ENCODE measurements at places on chromosomes 12 and 14. TPM values are rescaled to one million over a fixed set of nuclear protein-coding genes. Genes with fewer than 3 reads are reported as not detected.

DNA sequence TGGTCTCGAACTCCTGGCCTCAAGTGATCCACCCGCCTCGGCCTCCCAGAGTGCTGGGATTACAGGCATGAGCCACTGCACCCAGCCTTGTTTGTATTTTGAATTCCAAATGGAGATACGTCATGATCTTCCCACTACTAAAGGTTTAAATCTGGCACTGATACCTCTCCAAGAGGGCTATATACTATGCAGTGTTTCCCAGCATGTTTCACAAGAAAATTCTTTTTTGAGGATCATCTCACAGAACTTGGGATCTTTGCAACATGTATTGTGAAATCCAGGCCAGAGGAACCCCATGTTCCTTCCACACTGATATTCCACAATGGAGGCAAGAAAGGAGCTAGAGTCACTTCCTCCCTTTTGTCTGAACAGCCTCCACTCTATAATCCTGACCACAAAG lies 112.7 kb downstream of the NT5DC3 start:
- DNase-seq = no peak

Gene KNTC1
- 30.6 TPM for polyA plus RNA-seq

DNA sequence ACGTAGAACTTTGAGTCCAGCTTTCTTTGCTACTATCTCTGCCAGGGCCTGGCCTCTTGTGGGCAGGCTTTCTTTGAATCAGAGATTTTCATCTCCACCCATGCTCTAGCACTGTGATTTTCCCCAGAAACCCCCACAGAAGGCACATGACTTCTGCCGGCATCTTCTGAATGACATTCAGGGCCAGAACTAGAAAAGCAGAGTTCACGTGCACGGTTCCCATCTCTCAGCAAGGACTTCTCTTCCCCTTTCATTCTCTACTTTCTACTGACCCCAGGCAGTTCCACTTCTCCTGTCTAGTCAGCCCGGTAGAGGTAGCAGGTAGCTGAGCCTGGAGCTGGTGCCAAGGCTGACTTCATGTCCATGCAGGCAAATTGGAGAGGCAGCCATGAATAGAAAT lies 26.9 kb downstream of the BATF start:
- no peak for DNase-seq

DNA sequence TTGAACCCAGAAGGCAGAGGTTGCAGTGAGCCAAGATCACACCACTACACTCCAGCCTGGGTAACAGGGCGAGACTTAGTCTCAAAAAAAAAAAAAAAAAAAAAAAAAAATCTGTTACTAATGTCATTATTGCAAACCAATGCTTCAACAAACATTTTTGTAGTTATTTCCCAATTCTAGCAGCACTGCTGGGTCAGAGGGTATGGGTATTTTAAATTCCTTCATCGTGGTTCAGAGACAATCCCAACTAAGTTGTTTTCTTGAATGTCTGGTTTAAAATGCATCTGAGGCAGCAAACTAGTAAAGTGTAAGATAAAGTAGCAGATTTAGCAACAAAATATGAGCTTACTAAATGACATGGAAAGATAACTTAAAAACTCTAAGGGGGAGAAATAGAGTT lies 65.6 kb downstream of the FERMT2 start:
- no peak for DNase-seq

All from A549 (cell line).